ENCODE measurements at places on chromosomes 11 and 22. TPM values are rescaled to one million over a fixed set of nuclear protein-coding genes. Genes with fewer than 3 reads are reported as not detected.
A peak's percentile ranks its signal among the peaks of the same experiment; 100 is the strongest.

The IGSF9B gene
- total RNA-seq, result 18.4 TPM

The MS4A4A gene
- not detected for total RNA-seq

The GPR137 gene
- total RNA-seq, result 57.7 TPM

The C22orf31 gene
- total RNA-seq, result not detected

The ARHGEF17 gene
- 25.0 TPM for total RNA-seq

The RAG1 gene
- total RNA-seq, result 0.05 TPM

The FOLR2 gene
- not detected for total RNA-seq

The MAP6 gene
- 1.9 TPM for total RNA-seq

The MS4A2 gene
- total RNA-seq, result not detected

DNA sequence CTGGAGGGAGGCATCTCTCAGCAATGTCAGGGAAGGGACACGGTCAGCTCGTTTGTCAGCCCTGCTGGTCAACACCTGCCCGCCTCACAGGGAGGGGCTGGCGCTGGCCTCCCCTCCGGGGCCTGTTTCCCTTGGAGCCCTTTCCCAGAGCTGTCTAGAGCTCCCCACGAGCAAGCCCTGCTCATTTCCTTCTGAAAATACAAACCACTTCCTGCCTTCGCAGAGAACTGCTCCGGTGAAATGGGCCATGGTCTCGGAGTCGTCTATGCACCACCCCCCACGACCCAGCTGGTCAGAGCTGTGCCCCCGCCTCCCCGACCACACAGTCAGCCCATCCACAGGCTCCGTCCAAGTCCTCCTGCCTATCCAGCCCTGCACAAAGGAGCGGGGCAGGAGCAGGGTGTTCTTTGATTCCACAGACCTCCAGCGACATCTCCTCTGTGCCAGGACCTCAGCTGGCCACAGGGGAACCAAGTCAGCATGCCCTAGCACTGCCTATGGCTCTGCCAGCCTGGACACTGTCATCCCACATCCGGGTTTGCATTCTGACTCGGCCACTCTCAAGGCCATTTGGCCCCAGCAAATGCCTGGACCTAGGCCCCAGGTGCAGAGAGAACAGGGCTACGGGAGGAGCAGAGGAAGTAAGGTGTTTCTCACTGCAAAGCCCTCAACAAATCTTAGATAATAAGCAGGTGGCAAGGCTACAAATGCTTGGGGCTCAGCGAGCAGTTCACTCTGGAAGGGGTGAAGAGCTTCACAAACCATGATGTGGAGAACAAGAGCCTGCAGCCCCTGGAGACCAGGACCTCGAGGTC, 82.1 kb upstream of the WNT11 start:
- no peak for DNase-seq

DNA sequence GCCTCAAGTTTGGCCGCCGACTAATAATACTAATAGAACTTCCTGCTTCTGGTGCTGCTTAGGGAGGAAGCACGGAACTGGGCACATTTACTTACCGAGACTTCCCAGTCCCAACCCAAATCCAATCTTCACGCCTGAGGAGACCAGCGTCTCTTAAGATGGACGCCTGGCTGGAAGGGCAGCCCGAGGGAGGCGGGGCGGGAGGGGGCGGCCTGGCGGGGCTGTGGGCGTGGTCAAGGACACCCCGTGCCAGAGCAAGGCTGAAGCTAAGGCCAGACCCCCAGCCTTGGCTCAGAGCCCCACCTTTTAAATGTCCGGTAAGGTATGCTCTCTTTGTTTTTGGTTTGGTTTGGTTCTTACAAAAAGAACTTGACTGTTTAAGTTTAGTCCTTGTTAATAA, at the start of gene GDPD4:
GDPD4 (minus strand) TSS at position 177 of the 400 bp plus-strand sequence. CDS start 16,549 bp downstream, outside the sequence.
- no peak for DNase-seq

DNA sequence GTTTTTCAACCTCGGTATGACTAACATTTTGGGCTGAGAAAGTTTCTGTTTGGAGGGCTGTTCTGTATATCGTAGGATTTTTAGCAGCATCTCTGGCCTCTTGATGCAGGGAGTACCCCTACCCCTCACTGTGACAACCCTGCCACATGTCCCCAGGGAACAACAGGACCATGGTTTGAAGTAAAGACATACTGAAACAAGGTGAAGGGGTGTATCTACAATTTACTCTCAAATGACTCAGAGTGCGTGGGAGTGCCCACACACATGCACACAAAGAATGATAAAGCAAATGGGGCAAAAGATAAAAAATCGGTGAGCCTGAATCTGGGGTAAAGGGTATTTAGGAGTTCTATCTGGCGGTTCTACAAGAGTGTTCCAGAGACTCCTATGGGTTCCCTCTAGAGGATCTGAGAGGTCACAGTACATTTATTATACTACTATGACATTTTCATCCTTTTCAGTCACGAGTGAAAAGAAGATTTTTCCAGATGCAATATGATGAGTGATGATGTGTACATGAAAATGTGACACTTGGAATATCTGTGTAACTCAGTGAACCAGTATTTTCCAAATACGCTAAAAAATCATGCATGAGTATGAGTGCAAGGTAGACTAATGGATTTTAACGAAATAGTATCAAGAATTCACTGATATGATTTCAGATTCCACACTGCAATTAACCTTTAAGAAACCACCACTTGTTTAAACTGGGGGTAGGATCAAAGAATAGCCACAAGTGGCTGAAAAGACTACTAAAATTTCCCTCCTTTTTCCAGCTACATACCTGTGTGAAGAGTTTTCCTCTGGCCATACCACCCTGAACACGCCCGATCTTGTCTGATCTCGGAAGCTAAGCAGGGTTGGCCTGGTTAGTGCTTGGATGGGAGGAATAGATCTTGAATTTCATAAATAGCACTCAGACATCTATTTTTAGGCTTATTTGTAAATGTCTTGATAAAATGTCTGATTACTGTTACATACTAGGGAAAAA, 56.3 kb upstream of the YPEL1 start:
- no peak for DNase-seq

GRCh38 chr11:44887636-44888035, 63.0 kb downstream of the TP53I11 start:
- DNase-seq, result peak; percentile 74

DNA sequence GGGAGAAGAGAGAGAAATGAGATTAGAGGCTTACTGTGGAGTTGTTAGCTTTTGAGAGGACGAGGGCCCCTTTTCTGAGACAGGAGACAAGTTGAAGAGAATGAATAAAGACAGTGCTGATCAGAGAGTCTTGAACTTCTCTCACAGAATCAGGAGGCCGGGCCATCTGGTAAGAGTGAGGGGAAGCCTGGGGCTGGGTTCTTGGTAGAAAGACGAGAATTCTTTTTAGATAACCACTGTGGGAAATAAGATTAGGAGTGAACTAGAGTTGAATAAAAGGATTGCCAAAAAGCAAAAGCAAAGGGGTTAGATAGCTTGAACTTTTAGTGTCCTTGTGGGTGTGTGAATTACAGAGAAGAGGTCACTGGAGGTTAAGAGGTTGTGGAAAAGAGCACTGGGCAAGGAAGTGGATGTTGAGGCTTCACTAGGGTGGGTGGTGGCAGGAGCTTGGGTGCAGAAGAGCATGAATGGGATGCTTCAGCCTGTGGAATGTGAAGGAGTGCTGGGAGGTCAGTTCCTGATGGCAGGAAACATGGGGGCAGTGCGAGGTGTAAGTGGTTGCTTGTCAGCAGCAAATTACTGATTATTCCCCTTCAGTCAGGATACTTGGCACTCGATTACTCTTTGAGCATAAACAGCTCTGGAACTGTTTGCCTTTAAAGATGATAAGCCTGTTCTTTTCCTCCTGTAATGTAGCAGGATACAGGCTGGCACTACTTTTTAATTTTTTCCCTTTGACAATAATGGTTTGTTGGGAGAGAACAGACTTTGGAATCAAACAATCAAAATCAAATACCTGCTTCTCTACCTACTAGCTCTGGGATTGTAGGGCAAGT, 98.3 kb downstream of the ARHGAP42 start:
- DNase-seq, result peak; percentile 72

GRCh38 chr22:49154433-49154832, 673.2 kb downstream of the BRD1 start:
- no peak for DNase-seq

- DNase-seq, result no peak
Observed at GRCh38 chr11:110152199-110152598, 59.0 kb downstream of the ZC3H12C start.

- no peak for DNase-seq
Observed at GRCh38 chr22:49097171-49097925, 730.3 kb downstream of the BRD1 start.

- DNase-seq, result no peak
Observed at GRCh38 chr11:80856066-80856465, 1415.2 kb upstream of the TENM4 start.

GRCh38 chr11:75656044-75656727, 12.7 kb downstream of the MAP6 start:
- peak; percentile 64 for DNase-seq

GRCh38 chr11:108589136-108589535, 4.4 kb downstream of the EXPH5 start:
- DNase-seq, result no peak

DNA sequence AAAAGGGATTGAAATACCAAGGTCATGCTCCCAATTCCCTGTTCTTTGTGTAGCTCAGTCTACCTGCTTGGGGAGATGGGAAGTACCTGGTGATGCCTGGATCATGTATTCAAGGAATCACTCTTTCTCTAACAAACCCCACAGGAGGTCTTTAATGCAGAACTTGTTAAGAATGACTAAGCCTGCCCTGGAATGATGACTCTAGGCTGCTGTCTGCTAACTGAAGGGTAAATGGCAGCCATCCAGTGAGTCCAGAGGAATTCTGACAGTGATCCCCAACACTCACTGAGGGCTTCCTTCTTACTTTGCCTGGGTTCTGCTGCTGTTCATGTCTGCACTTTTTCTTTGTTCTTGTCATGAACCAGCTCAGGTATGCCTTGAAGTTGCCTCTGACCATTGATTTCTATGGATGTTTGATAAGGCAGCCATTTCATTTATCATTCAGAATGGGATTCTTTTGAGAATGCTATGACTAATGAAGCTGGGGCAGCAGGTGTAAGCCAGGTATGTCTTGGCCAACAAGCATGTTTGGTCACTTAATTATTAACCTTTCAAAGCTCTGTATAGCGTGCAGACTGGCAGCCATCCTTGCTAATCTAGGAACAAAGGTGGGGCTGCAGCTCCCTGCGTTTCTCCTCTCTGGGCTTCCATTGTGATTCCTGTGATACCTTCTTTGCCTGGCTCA, 11.4 kb downstream of the PRSS23 start:
- DNase-seq, result peak; percentile 69

DNA sequence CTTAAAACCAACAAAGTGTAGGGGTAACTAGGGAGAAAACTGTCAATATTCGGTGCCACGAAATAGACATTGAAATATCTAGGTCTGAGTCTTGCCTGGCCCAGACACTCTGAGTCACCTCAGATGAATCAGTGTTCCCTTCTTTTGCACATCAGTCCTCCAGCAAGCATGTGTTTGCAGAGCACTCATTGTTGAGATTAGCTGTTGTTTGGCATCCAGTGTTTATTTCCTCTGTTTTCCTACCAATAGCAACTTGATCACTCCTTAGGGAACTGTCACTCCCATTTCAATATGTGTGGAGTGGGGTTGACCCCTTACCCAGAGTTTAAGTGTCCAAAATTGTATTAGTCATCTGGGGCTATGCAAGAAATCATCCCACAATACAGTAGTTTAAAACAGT, 4.7 kb upstream of the ASCC2 start:
- DNase-seq, result no peak

DNA sequence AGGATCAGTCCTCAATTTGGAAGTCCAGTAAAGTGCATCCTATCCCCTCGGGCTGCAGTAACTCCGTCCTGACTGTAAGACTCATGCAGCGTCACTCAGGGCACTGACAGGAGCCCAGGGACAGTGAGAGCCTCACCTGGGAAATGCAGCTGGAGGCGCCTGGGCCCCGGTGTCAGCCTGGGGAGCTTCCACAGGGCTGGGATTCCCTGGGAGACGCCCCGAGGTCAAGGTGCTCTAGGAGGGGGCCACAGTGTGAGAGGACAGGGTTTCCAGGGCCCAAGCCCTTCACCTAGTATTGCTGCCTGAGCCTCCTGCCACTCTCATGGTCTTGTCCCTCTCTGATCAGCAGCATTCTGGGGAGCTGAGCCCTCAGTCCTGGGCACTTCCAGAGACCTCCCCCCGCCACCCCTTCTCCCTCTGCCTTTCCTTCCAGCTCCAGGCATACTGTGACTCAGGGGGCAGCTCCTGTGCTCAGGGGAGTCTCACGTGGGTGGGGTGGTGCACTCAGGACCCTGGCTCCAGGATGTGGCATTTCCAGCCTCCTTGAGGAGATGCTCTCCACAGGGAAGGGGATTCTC, 99.1 kb upstream of the IGLL5 start:
- no peak for DNase-seq

DNA sequence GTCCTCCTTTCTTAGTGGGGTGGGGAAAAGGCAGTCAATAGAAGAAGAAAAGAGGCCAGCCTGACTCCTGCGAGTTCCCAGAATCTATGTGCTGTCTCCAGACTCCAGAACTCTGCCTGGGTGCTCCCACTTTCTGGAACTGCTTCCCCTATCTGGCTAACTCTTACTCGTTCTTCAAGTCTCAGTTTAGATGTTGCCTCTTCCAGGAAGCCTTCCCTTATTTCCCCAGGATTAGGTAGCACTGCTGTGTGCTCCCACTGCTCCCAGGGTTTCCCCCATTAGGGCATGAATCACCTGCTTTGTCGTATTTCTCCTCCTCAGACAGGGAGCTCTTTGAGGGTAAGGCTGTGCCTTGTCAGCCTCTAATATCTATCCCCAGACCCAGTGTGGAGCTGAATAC, 17.5 kb upstream of the SYT7 start:
- DNase-seq, result no peak

GRCh38 chr11:127149410-127149809, 148.8 kb upstream of the KIRREL3 start:
- DNase-seq, result no peak

GRCh38 chr11:116930177-116930576, 92.8 kb upstream of the APOA1 start:
- DNase-seq, result peak; percentile 60

DNA sequence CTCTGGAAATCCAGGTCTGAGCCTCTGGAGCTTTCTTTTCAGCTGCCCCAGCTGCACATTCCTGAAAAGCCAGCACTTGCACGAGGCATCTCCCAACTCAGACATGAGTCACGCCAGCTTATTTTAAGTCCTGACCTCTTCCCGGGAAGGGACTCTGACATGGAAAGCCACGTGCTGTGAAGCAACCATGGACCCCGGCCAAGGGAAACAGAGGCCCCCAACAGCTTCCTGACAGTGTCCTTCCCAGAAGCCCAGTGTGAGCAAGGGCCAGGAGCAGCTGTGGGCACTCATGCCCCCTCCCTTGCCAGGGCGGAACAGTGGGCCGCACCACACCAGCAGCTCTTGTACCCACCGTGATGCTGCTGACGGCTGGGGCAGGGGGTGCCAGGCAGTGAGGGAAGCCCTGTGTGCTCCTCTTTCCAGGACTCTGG, 118.8 kb upstream of the CADM1 start:
- no peak for DNase-seq

DNA sequence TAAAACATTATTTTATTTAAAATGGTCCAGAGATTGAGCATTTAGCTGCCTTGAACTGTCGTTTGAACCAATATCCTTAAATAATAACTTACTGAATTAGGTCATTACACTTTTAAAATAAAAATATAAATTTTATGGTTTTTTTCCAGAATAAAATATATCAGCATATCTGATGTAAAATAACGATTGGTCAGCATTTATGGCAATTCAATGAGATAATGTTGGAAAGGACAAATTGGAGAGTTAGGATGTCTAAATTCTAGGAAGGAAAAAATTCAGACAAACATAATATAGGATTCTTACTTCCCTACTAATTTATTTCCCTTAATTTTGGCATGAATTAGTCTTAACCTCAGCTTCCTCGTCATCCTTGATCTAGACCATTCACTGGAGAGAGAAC, 113.4 kb downstream of the GRIA4 start:
- DNase-seq, result no peak
